ENCODE measurements at places on chromosomes 7 and 10. TPM values are rescaled to one million over a fixed set of nuclear protein-coding genes. Genes with fewer than 3 reads are reported as not detected.

GRCh38 chr10:74333174-74333573 lies 182.2 kb downstream of the ADK start:
- DNase-seq: no peak

- DNase-seq: no peak
Measured at GRCh38 chr10:86366033-86366901, at the start of gene GRID1. Gene GRID1 (minus strand): TSS chr10:86366795.

DNA sequence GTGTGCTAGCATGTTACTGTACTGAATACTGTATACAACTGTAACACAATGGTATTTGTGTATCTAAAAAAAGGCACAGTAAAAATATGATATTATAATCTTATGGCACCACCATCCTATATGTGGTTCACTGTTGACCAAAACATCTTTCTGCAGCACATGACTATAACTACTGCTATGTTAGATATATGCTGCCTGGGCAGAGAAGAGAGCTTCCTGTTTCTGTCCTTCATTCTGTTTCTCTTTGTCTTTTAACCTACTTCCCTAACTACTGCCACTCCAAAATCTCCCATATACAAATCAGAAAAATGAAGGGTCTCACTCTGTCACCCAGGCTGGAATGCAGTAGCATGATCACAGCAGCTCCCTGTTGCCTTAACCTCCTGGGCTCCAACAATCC lies 8.8 kb upstream of the FGL2 start:
- no peak for DNase-seq

GRCh38 chr7:106099539-106099938 lies 12.6 kb downstream of the SYPL1 start:
- DNase-seq: peak; percentile 9

- DNase-seq: no peak
Measured at GRCh38 chr10:131354380-131354779, 42.9 kb upstream of the TCERG1L start.

DNA sequence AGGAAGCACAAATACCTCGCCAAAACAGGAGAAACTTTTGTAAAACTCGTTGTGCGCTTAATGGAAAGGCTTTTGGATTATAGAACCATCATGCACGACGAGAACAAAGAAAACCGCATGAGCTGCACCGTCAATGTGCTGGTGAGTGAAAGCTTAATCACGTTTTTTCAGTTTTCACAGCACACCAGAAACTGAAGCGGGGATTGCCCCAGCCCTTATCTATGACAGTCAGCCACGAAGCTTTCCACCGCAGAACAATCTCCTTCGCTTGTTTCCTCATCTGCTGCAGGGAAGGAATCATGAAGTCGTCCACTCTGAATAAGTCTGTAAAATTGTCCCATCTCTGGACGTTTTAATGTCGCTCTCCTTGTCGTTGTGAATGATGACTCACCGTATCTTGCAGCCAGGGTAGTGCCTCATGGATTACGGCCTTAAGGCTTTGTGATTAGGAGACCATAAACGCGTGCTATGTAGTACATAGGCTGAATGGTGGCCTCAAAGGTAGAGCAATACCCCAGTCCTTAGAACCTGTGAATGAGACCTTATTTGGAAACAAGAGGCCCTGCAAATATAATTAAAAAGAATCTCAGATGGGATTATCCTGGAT lies 174.9 kb upstream of the NPS start:
- no peak for DNase-seq

GRCh38 chr7:50409856-50410745 lies 40.0 kb downstream of the FIGNL1 start:
- no peak for DNase-seq

DNA sequence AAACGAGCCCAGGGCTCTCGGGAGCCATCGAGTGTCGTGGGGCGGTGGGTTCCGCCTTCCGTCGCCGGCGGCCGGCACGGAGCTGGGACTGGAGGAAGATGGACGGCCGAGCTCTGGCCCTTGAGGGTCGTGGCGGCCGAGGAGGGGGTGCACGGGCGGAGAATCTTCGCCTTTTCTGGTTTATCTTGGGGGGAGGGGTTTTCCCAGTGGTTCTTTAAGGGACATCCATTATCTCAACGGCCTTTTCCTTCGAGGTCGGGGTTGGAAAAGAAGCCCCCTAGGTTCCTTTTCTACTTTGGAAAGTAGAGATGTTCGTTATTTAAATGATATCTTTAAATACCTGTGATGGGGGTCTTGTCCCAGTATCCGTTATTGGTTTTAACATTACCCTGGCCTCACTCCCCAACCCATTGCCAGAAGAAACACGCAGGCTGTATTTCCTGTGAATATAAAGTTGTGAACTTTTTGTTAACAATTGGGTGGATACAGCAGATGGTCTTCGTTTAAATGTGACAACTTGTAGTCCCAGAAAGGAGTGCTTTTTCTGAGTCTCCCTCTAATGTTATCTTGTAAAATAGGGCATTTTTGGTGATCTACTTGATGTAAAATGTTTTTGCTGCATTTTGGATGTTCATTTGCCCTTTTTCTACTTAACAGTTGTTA lies 765 bp downstream of the CCAR1 start:
- no peak for DNase-seq

DNA sequence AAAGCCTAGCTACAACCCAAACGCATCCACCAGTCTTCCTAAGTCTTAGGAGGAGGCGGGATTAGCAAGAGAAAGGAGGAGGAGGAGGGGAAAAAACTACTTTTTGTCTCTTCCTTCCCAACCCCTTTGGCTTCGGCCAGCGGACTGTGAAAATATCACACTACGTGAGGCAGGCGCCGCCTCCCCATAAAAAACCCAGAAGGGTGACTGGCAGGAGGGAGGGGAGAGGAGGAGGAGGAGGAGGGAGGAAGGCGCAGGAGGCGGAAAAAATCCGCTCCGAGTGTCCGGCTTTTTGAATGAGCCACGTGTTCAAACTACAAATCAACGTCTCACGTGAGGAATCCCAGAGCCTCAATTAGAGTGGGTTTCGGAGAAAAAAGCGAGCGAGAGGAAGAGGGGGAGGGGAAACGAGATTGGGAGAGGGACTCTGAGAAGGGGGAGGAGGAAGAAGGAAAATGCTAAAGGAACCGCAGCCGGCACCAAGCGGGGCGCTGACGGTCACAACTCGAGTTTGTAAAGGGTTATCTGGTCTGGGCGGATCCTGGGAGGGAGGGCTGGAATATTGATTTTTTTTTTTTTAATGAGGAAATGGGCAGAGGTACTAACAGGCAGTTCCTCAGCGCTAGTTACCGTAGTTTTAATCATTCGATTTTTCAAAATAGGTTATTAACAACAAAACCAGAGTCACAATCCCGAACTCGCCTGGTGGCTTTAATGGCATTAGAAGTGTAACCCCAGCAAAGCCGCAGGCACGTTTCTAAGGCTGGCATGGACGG lies at the start of gene IGF2BP3:
Gene IGF2BP3 (minus strand): TSS at position 162 of the 776 bp plus-strand sequence. CDS start 381 bp downstream, outside the sequence.
- peak; percentile 99 for DNase-seq

DNA sequence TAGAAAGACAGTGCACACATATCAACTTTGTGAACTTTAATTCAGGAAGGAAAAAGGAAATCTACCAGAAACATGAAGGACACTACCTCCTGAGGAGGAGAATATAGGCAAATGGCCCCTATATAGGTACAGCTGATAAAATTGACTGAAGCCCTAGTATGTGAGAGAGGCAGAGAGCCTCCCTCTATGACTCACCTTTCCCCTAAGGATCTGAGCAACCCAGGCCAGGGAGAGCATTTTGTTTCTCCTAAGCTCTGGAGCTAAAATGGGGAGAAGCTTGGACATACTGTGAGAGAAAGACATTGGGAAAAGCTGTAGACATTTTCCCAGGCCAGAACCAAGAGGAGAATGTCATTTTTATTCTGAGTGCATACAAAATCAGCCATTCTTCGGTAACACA lies 303.5 kb downstream of the AHR start:
- no peak for DNase-seq

- DNase-seq: peak; percentile 61
Measured at GRCh38 chr10:53140506-53140905, 367.9 kb upstream of the MBL2 start.

GRCh38 chr10:21031232-21031795 lies 134.2 kb upstream of the NEBL start:
- DNase-seq: no peak

- no peak for DNase-seq
Measured at GRCh38 chr7:26049081-26049480, 102.9 kb upstream of the NFE2L3 start.

GRCh38 chr10:13930120-13930519 lies 343.4 kb downstream of the PRPF18 start:
- DNase-seq: no peak

- DNase-seq: no peak
Measured at GRCh38 chr7:105800849-105801534, 75.4 kb downstream of the ATXN7L1 start.

GRCh38 chr10:128851726-128852125 lies 615.3 kb upstream of the MGMT start:
- no peak for DNase-seq

- DNase-seq: no peak
Measured at GRCh38 chr10:88544140-88544870, 38.8 kb downstream of the RNLS start.

DNA sequence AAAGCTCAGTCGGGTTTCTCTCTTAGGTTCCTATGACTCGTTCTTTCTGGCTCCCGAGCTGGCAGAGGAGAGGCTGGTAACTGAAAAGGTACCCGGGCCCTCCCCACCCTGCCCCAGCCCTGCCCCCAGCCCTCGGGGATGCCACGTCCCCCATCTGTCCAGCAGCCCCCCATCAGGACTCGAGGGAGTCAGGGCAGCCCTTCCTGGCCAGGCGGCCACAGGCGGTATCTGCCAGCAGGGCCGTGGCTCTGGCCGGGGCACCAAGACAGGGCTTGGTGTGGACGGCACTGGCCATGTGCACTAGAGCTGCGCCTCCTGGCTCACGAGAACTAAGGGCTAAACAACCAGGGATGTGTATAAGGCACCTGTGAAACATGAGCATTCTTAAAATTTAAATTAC lies 29.7 kb downstream of the KNDC1 start:
- DNase-seq: no peak

DNA sequence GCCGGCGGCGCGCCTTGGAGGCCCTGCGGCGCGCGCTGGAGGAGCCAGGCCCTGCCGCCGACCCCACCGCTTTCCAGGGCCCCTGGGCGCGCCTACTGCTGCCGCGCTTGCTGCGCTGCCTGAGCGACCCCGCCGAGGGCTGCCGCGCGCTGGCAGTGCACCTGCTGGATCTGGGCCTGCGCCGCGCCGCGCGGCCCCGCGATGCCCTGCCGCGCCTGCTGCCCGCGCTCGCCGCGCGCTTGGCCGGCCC lies 280 bp downstream of the DNAAF5 start:
- no peak for DNase-seq

GRCh38 chr7:98551611-98552273 lies 65.3 kb upstream of the NPTX2 start:
- DNase-seq: no peak

DNA sequence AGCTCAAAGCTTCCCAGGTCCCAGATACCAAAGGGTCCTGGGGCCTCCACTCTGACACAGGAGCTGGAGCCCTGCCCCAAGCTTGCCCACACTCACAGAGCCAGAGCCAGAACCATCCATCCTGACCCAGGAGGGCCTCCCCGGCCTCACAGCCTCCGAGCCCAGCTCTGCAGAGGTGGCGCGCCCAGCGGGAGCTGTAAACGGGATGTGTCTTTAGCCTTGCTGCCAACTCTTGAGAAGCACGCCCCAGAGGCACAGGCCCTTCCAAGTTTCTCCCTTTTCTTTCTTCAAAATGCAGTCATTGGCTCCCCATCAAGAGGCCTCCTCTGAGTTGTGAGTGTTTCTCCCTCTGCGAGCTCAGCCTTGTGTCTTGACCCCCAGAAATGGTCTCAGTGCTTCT lies 75.0 kb downstream of the PDGFA start:
- DNase-seq: no peak

GRCh38 chr7:55073976-55074528 lies 55.2 kb downstream of the EGFR start:
- peak; percentile 99 for DNase-seq

GRCh38 chr7:80740778-80741545 lies 102.5 kb downstream of the CD36 start:
- DNase-seq: peak; percentile 60

GRCh38 chr10:68869623-68870022 lies 31.5 kb upstream of the DDX50 start:
- DNase-seq: no peak

- DNase-seq: no peak
Measured at GRCh38 chr7:140294454-140294853, 103.9 kb downstream of the SLC37A3 start.

- no peak for DNase-seq
Measured at GRCh38 chr10:28694530-28694929, 17.2 kb downstream of the BAMBI start.

GRCh38 chr7:151142686-151143040 lies 24.8 kb downstream of the GBX1 start:
- DNase-seq: no peak

DNA sequence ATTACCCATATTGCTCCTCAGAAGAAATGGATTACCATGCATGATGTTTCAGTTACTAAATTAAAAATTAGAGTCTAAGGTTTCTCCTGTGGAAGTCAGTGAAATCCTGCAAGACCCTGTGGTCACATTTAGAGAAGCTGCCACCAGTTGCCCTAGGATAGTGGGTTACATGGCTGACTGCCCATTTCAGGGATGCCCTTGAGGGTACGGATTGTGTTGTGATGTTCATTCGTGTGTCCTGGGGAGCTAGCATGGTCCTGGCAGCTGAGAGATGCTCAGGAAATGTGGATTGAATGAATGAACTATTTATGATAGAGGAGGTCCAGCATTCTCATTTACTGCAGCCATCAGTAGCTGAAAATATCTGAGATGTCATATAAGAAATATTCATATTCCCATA lies 55.1 kb downstream of the TMEM178B start:
- DNase-seq: no peak

GRCh38 chr7:47475880-47476227 lies 106.1 kb downstream of the TNS3 start:
- DNase-seq: no peak

DNA sequence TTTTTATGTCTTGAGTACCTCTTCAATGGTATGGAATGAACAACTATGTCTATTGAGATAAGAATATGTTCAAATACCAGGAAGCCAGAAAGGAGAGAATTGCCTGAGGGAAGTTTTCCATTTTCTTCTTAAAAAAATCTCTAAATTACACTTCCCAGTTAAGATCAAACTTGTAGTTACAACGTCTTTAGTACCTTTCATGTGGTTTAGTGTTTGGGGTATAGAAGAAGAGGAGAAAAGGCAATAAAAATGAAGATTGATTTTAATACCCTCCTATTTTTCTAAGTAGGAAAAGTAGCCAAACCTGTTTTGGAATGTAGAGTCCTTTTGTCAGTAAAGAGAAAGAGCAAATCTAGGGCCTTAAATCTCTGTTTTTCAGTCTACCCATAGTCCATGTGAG lies 470.0 kb upstream of the SEMA3A start:
- DNase-seq: no peak

IDI2 gene
- not detected for total RNA-seq

FAM180A gene
- total RNA-seq: not detected

UCMA gene
- not detected for total RNA-seq

AGR2 gene
- not detected for total RNA-seq

NRCAM gene
- total RNA-seq: 14.6 TPM

ACTL6B gene
- total RNA-seq: not detected

SLC29A4 gene
- 1.1 TPM for total RNA-seq

LRRC61 gene
- not detected for total RNA-seq

OR2A5 gene
- total RNA-seq: not detected

Measured in HT1080 (cell line).